ENCODE measurements at places on chromosomes 12 and 14.

GRCh38 chr14:38257507-38257906 is 1.6 kb upstream of the CLEC14A start:
- no peak for DNase-seq

- DNase-seq: no peak
These were observed 13.2 kb upstream of the PPM1H start for GRCh38 chr12:62948123-62948522.

DNA sequence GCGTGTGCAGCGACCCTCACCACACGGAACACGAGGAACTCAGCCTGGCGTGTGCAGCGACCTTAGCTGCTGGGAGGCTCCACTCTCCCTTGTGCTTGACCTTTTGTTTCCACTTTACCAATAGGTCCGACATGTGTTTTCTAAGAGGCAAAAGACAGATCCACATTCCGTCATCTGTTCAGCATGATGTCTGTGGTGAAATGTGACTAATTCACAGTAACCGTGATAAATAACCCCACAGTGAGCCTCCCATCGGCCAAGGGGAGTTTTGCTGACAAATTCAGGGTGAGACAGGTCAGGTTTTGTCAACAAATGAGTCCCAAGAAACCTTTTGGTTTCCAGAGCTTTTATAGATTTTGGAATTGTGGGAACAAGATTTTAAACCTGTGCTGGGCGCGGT is 55.9 kb downstream of the MOK start:
- no peak for DNase-seq

GRCh38 chr14:105014032-105014431 is 6.9 kb downstream of the CDCA4 start:
- DNase-seq: no peak

DNA sequence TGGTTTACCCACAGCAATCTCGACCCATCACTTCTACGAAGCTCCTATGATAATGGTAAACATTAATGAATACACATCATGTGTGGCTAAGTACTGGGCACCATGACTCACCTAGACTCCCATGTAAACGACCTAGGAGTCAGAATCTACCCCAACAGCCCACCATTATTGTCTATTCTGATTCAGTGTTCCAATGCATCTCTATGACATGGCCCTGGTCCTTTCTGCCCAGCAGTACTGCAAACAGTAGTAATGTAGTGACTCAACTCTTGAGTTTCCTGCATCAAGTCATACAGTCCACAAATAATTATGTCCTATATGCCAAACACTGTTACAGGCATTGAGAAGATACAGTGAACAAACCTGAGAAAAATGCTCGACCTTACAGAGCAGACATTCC is 14.6 kb downstream of the GTF2A1 start:
- DNase-seq: no peak

GRCh38 chr12:6228535-6229223 is 28.5 kb downstream of the CD9 start:
- DNase-seq: no peak

GRCh38 chr12:80714846-80715245 is 1.9 kb upstream of the MYF5 start:
- DNase-seq: no peak

DNA sequence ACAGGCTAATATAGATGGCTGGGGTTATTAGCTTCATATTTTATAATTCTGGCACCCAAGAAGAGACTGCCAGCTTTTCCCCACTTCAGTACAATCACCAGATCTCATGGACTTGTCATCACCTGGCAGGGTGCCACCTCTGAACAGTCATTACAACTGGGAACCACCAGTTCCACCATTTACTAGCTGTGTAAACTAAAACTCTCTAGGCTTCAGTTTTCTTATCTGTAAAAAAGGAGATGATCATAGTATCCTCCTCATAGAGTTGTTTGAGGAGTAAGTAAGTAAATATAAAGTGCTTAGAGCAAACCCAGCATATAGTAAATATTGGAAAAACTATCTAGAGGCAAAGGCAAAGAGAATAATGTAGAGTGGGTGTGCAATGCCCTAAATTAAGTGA is 19.3 kb downstream of the CPNE8 start:
- peak; percentile 47 for DNase-seq
